ENCODE measurements at places on chromosomes 11 and 22.

GRCh38 chr11:819129-819931 lies 616 bp downstream of the PNPLA2 start:
- DNase-seq: peak; percentile 80

DNA sequence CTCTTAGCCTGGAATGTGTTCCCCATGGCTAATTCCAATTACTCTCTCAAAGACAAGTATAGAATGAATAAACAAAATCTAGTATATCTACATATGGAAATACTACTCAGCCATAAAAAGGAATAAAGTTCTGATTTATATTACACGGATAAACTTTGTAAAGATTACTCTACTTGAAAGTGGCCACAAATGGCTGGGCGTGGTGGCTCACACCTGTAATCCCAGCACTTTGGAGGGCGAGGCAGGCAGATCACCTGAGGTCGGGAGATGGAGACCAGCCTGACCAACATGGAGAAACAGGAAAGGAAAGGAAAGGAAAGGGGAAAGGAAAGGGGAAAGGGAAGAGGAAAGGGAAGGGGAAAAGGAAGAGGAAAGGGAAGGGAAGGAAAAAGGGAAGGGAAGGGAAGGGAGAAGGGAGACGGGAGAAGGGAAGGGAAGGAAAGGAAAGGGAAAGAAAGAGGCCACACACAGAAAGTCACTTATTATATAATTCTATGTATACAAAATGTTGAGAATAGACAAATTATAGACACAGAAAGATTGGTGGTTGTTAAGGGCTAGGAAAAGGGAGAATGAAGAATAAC lies 90.7 kb upstream of the CLNS1A start:
- DNase-seq: no peak

DNA sequence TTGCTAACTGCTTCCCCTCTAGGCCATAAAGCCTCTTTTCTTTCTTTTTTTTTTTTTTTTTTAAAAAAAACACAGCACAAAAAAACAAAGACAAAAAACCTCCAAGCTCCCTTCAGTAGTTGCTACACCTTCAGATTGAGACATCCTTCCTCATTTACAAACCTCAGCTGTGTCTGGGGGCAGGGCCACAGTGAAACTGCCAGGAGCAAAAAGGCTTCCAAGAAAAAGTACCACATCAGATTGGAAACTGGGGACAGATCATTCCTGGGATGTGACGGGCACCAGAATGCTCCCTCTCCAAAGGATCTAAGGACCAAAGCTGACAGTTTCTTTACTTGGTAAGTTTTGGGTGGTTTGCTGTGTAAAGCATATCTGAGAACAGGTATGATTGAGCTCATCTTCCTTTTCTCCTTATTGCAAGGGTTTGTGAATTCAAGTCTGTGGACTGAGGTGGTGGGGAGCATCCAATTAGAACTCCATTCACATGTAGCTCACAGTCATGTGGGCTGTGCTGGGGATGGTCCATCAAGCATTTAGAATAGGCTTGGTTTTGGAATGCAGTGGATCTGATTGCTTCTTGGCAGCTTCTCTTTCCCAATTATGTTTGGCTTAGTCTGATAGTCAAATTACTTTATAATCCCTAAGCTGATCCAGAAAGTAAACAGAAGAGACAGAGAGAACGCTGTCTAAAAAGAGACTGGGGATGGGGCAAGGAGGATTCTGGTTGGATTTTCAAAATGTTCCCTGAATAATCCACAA lies 705 bp downstream of the BBOX1 start:
- DNase-seq: peak; percentile 19

- no peak for DNase-seq
Measured at GRCh38 chr22:28736301-28737155, 5.1 kb downstream of the CHEK2 start.

GRCh38 chr22:37032134-37032534 lies 12.6 kb downstream of the MPST start:
- no peak for DNase-seq

DNA sequence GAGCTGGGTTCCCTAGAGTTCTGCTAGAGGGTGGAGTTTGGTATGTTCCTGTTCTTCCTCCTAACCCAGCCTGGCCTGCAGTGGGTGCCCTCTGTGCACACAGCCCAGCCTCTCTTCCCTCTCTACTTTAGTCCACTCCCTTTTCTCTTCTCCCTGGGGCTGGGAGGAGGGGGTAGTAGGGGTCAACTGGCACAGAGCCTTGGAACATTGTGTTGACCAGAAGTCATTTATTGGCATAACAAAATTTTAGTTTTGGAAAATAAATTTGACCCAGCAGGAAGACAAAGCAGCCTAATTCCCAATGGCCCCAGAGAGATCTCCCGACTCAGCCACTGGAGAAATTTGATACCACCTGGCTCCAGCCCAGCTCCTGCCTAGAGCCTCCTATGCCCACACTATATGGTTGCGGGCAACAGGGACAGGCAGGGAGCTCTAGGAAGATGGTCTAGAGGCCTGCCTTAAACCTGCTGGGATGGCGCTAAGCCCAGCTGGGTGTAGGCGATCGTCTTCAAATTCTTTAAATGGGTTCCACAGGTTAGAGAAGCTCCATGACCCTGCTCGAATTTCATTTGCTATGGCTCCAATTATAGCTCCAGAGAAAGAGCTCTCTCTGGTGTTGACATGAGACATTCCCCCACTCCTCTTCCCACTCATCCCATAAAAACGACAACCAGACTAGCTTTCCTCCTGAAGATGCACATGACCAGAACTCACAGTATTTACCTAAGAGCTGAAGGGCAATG lies 9.9 kb downstream of the PCSK7 start:
- DNase-seq: peak; percentile 46

DNA sequence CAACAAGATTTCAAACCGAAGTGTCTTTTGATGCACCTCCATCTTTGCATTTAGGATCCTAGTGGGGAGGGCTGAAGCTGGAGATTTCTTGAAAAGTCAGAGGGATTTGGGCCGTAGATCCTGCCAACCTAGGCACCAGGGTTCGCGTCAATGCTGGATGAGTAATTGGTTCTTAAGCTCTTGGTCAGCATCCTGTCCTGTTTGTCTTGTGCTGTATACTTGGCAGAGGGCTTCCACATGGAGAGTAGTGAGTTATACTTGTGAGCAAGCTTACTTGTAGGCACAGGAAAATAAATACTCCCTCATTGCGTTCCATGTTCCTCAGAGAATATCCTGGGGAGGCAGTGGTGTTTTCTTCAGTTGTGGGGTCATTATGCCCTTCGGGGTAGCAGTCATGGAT lies 12.6 kb downstream of the INSC start:
- DNase-seq: no peak

- no peak for DNase-seq
Measured at GRCh38 chr22:18103527-18104269, 6.9 kb upstream of the TUBA8 start.

GRCh38 chr11:7523416-7524210 lies 9.8 kb downstream of the PPFIBP2 start:
- no peak for DNase-seq

GRCh38 chr22:25492162-25492561 lies 72.3 kb upstream of the GRK3 start:
- DNase-seq: no peak

DNA sequence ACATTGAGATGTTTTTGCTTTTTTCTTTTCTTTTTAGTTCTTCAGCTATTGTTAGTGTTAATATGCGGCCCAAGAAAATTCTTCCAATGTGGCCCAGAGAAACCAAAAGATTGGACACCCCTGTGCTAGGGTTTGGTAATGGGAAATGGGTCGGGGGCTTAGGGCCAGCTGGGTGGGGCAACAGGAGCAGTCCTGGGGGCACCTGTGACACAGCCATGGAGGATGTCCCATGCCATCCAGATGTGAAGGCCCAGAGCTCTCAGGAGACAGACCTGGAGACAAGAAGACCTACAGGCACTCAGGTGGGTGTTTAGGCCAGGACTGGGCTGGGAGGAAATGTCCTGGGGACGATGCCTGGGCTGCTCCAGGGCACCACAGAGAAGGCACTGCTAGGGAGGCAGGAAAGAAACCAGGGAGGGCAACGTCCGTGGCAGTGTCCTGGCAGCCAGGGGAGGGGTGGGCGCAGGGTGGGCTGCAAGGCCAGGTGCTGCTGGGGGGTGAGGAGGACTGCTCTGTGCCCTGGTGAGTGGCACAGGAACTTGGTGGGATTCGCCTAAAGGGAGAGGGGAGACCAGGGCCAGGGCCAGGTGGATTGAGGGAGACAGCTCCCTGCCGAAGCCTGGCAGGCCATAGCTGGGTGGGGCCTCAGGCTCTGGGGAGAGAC lies 21.4 kb downstream of the RELT start:
- no peak for DNase-seq

DNA sequence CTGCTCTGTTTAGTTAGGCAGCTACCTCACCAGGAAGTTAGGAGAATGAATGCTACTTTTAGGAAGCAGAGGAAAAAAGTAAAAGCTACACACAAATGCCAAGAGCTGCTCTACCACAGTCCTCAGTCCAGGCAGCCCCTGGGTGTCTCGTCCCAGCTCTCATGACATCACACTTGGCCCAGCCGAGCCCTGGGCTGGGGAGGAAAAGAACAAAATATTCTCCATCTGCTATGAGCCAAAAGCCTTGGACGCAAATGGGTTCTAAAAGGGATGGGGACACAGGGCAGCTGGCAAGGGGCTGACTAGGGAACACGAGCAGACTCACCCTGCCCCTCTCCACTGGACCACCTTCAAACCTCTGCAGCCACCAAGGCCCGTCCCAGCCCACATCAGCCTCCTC lies 26.1 kb downstream of the TMEM184B start:
- DNase-seq: no peak

DNA sequence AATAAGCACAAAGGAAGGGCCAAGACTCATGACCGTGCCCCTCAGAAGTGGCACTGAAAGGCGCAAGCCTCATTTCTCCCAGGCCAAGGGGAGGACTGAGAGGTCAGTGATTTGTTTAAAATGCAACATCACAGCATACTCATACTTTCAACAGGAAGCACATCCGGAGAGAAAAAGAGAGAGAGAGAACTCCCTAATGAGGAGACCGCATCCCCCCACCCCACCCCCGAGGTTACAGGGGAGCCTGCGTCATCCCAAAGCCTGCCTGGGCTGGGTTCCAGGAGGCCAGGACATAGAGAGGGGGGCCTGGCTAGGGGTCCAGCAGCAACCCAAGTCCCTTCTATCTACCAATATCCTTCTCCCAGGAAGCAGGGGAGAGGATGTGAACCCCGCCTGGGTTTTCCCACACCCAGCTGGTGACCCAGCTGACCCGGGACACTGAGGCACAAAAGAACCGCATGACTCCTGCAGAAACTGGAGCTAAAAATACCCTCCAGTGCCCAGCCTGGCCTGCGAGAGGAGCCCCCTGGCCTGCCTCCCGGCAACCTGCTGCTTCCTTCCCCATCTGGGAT lies 3.8 kb downstream of the CSNK1E start:
- DNase-seq: no peak

GRCh38 chr11:45369313-45369712 lies 83.2 kb upstream of the SYT13 start:
- DNase-seq: no peak

- no peak for DNase-seq
Measured at GRCh38 chr11:28629235-28629634, 521.0 kb downstream of the METTL15 start.

DNA sequence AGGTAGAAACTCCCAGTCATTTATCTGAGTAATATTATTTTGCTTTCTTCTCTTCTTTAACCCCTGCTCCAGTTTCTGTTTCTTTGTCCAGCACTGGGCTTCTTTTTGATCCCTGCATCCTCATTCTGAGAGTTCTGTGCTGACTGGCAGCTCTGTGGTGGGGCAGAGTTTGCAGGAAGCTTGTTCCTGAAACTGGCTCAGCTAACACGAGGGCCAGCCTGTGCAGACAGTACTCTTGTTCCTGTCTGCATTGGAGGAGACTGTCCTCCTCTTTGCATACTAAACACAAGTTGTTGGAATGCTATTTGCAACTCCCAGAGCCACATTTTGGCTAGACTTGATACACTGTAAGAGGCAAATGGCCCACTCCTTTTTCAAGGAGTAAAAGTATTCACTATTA lies 93.1 kb upstream of the HORMAD2 start:
- DNase-seq: no peak

DNA sequence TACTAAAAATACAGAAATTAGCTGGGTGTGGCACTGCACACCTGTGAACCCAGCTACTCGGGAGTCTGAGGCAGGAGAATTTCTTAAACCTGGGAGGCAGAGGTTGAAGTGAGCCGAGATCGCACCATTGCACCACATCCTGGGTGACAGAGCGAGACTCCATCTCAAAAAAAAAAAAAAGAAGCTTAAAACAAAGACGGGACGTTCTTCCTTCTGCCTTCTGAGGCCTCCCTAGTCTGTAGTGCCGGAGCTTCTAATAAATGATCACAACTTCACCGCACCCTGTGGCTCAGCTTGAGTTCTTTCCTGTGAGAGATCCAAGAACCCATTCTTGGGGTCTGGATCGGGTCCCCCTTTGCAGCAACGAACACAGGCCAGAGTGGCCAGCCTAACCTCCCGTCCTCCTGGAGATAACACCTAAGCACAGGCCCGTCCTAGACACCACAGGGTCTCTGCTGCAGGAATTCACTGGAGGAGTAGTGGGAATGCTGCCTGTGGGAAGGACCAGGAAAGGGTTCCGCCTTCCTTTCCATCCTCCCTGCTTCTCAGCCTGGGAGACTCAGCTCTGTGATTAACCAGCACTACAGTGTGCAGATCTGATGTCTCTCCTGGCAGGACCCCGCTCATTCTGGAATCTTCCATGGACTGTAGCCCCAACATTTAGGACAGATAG lies 2.2 kb upstream of the APOBEC3H start:
- no peak for DNase-seq

DNA sequence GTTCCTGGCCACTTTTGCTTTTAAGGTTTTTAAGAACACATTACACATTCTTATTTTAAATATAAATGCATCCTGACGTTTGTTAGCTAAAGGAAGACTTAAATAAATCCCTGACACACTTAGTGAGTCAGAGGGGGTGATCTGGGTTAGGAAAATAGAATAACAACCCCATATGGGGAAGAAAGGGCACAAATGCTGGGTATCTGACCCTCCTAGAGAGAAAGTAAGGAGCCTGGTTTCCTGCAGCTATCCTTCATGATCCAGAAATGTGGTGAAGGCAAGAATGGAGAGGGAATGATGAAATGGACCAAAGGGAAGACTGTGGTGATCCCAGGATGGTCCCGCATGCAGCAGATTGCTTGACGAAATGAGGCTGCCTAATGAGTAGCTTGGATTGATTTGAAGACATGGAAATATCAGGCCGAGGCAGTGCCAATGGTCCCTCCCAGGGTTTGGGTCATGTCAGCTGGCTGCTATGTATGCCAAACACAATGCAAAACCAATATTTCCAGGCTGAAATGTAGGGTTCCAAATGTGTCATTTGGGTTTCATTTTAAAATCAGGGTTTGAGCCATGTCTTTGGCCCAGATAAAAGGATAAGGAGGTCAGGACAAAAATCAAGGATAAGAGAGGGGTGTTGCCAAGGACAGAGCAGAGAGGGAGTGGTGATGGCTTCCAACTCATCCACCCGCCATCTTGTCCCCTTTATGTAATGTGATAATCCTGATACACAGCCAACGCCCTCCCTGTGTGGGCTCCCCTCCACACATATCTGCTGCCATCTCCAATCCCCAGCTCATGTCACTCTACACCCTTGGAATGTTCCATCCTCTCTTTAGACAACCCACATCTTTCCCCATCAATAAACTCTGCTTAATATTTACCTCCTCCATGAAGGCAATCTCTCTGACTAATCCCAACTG lies 135.1 kb upstream of the PITPNB start:
- no peak for DNase-seq

All from NCI-H526 treated with DMSO at 0.1 percent for 48 hours (cell line).